ENCODE measurements at places on chromosomes 1 and 21.

GRCh38 chr1:224500796-224501195 is 66.2 kb upstream of the WDR26 start:
- DNase-seq = no peak

GRCh38 chr1:163315773-163316374 is 5.9 kb upstream of the NUF2 start:
- peak; percentile 49 for DNase-seq

DNA sequence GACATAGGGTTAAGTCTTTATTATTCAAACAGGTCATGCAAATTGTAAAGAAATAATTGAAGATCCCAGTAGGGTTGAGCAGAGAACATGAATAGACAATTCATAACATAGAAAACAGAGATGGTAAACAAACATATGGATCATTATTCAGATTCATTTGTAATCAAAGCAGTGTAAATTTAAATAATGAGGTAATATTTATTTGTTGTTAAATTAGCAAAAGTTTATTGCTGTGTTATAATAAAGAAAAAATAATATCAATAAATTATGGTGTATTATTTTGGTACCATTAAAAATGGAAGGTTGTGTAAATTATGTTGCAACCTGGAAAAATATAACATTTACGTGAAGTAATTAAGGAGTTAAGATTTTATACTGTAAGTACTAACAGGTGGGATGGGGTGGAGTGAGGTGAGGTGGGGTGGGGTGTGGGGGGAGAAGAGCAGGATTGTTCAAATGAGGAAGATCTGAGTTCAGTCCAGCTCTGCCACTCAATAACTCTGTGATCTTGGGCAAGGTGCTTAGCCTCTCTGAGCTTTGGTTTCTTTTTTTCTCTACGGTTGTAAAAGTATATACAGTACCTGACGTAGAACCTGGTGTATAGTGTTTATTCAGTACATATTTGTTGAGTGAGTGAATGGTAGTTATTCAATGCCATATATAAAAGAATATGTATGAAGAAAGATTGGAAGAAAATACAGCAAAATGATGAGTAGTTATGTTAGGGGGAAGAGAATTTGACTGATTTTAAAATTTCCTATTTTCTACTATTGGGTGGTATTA is 140.3 kb upstream of the KIF26B start:
- DNase-seq = no peak

DNA sequence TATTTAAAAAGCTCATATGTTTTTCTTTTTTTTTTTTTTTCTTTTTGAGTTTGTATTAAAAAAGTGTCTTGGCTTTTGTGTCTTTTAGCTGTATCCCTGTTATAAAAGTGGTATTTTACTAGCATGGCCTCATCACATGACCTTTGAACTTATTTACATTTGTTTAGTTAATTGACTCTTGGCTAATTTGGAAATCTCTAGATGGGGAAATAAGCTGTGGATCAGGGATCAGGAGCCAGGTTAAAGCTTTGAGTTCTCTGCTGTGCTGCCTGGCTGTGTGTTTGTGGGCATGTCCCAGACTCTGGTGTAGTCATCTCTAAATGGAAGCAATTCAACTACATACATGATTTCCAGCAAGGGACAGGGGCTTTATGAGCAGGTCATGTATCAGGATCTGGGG is 56.5 kb downstream of the HHAT start:
- DNase-seq = no peak

DNA sequence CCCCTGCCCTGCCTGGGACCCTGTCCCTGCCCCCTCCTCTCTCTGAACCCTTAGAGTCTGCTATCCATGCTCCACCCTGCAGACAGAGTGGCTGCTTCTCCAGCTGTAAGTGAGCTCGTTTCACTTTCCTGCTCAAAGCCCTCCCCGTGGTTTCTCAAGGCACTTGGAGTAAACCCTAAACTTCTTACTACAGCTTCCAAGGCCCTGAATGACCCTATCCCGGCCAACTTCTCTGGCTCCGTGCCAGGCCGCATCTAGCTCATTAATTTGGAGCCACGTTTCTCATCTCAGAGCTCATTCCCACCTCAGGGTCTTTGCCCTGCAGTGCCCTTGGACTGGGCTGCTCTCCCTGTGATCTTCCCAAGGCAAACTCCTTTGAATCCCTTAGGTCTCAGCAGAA is 235.1 kb upstream of the RUNX1 start:
- no peak for DNase-seq

- no peak for DNase-seq
These were observed 106.8 kb downstream of the ESRRG start for GRCh38 chr1:216616425-216616824.

GRCh38 chr1:2912424-2913061 is 108.7 kb upstream of the ACTRT2 start:
- DNase-seq = no peak

- peak; percentile 17 for DNase-seq
These were observed 1099.5 kb downstream of the PLA2G4A start for GRCh38 chr1:187928288-187928687.

DNA sequence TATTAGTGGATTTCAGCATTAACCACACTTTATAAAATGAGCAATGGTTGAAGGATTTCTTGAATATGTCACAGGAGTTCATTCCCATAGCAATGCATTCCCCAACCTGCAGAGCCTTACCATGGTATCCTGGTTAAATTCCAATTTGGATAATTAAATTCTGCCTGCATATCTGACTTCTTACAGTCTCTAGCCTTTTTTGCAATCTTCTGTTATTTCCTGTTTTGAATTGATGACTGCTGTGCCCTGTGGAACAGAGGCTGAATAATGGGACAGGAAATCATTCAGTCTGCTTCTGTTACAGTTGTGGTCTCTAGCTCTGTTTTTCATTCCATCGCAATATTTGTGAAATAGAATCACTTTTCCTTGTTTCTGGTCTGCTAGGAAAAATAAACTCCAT is 1823.9 kb downstream of the PLA2G4A start:
- DNase-seq = peak; percentile 88

- DNase-seq = peak; percentile 83
These were observed 404.8 kb downstream of the HLX start for GRCh38 chr1:221284028-221284427.

- DNase-seq = no peak
These were observed 104.8 kb downstream of the HLX start for GRCh38 chr1:220983877-220984635.

- no peak for DNase-seq
These were observed 122.8 kb upstream of the PAXBP1 start for GRCh38 chr21:32894321-32894720.

DNA sequence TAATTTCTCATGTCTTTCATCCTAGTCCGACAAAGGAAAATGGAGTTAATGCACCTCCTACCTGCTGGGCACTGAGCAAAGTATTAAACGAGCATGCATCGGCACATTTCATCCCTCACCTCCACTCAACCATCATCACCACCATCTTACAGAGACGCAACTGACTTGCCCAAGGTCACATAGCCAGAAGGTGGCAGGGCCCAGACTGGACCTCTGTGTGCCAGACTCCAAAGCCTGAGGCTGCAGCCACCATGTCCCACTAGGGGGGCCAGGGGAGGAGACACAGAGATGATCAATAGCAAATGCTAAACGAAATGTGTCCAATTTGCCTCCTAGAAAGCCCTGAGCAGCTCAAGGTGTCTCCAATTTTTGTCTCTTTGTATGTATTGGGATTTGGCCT is 163.7 kb upstream of the EDN2 start:
- DNase-seq = no peak

GRCh38 chr1:203467550-203467921 is 8.1 kb upstream of the PRELP start:
- DNase-seq = no peak

- no peak for DNase-seq
These were observed 327.1 kb downstream of the PBX1 start for GRCh38 chr1:164886101-164886500.

DNA sequence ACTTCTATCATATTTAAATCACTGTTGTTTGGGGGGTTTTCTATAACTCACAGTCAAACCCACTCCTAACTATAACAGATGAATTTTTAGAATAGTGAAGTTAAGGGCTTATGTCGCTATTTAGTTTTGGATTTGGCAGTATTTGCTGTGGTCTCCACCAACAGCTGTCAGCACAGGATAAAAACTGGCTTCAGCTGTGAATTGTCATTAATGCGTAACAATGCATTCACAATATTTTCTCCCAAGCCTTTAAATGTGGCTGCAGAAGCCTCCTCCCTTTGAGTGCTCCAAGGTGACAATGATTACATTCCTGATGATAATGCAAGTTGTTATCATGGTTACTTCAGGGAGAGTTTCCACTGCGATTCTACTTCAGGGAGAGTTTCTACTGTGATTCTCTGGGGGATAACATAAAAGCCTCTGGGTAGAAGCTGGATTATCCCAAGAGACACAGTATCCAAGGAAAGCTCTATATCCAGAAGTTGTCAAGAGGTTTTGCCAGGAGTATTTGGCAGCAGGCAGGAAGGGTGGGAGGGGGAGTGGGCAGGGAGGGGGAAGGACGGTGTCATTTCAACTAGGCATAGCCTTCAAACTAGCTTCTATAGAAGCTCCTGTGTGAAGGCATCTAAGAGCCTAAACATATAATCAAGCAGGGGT is 14.9 kb upstream of the SMIM12 start:
- DNase-seq = no peak

- DNase-seq = no peak
These were observed 3.7 kb downstream of the RGS18 start for GRCh38 chr1:192161976-192162375.

DNA sequence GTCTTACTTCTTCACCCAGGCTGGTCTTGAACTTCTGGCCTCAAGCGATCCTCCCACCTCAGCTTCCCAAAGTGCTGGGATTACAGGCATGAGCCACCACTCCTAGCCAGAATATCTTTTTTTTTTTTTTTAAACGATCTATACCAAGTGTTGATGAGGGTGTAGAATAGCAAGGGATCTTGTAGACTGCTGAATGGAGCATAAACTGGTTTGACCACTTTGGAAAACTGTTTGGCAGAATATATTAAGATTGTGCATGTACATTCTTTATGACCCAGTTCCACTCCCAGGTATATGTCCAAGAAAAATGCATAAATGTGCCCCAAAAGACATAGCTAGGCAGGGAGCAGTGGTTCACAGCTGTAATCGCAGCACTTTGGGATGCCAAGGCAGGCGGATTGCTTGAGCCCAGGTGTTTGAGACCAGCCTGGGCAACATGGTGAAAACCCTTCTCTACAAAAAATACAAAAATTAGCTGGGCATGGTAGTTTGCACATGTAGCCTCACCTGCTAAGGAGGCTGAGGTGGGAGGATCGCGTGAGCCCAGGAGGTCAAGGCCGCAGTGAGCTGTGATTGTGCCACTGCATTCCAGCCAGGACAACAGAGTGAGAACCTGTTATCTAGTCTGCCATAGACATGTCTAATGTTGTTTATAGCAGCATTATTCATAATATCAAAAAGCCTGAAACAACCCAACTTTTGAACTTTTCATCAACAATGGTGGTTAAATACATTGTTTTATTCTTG is 184.0 kb downstream of the VPS13D start:
- DNase-seq = no peak

- DNase-seq = peak; percentile 61
These were observed 71.1 kb upstream of the MROH9 start for GRCh38 chr1:170864238-170864637.

GRCh38 chr1:204977318-204977717 is 65.7 kb upstream of the CNTN2 start:
- no peak for DNase-seq

- no peak for DNase-seq
These were observed 917 bp downstream of the ETNK2 start for GRCh38 chr1:204150702-204151551.

DNA sequence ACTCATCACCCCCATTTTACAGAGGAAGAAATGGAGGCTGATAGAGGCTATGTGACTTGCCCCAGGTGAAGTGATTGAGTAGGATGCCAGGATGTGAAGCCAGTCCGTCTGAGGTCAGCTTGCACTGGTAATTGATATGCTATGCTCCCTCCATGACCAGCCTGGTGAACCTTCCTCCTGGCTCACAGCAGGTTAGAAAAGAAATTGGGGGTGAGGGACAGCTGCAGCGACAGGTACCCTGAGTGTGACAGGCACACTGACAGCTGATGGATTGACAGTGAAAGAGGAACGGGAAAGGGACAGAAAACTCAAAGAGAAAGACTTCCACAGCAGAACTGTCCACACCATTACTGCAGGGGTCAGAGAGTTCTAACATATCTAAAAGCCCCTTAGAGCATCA is 102.1 kb downstream of the SUSD4 start:
- no peak for DNase-seq

DNA sequence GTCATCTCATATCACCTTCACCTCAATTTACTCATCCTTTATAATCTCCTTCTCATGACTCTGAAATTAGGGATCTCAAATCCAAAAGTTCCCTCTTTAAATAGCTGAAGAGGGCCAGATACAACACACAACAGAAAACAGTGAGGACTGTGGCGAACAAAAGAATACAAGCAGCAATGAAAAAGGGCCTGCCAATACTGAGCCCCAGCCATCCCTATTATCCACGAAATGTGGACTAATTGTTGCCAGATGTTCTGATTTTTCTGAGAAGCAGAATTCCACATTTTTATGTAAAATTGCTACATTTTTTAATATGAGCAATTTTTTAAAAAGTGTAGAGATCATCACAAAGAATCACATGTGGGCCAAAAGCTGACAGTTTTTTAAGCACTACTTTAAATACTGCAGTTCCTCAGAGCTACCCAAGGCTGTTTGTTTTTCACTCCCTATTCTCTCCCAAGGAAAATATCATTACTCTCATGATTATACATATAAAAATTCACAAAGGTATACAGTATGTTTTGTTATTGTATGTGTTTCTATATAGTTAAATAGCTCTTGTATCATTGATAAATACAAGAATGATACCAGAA is 90.0 kb downstream of the ASH1L start:
- DNase-seq = no peak

DNA sequence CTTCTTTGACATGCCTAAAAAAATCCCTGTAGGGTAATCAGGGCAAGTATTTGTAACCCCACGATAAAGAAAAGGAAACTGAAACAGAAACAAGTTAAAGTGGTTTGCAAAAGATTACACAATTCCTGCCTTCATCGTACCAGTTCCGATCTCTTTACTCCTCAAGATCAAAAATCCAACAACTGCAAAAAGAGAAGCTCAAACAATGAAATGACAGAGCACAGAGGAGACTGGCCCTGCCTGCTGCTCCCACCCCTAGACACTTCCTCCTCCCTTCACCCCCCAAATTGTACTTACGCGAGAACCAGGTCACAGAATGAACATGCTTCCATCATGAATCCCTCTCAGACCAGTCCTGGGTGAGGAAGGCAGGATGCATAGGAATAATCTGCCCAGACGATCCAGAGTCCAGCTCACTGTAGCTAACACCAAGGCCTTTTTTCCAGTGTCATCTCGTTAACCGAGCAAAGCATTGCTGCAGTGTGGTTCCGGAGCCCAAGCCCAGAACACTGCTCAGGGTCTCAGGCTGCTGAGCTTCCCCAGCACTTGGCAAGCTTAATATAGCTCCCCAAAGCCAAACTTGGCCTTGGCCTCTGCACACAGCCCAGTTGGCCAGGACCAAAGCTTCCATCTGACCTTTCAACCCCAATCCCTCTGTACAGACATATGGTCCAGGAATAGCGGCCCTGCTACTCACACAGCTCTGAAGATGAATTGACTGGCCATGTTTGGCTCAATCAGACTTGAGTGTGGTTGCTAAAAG is 20.3 kb downstream of the RXRG start:
- no peak for DNase-seq
